NCI-H1930 (cell line): ENCODE measurements at places on chromosomes 1 and 21.

DNA sequence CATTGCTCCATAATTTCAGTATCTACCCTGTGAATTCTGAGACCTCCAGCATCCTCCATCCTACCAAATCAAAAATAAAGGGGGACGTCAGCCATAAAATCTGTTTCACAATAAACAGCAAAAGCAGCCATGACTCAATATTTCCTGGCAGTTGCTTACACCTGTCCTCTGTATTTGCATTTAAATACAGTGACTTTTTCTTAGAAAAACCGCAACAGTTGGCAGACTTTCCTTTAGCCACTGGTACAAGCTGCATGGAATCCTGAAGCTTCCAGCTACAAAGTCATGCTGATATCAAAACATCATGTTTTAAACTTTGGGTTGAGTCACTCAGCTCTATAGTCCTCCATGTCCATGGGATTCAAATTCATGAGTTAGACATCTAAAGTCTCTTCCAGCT, 278.0 kb upstream of the KAZN start:
- DNase-seq: no peak

DNA sequence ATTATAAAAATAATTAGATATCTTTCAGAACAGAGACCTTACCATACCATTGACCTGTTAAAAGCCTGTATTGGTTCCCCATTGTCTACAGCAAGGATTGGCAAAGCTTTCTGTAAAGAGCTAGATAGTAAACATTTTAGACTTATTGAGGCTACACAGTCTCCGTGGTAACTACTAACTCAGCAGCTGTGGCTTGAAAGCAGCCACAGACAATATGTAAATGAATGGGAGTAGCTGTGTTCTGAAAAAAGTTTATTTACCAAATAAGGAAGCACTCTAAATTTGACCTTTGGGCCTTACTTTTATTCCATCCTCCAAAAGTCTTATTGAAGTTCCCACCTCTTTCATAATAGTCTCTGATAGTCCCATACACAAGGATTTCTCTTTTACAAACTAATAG, 39.7 kb downstream of the NUP210L start:
- DNase-seq: no peak

DNA sequence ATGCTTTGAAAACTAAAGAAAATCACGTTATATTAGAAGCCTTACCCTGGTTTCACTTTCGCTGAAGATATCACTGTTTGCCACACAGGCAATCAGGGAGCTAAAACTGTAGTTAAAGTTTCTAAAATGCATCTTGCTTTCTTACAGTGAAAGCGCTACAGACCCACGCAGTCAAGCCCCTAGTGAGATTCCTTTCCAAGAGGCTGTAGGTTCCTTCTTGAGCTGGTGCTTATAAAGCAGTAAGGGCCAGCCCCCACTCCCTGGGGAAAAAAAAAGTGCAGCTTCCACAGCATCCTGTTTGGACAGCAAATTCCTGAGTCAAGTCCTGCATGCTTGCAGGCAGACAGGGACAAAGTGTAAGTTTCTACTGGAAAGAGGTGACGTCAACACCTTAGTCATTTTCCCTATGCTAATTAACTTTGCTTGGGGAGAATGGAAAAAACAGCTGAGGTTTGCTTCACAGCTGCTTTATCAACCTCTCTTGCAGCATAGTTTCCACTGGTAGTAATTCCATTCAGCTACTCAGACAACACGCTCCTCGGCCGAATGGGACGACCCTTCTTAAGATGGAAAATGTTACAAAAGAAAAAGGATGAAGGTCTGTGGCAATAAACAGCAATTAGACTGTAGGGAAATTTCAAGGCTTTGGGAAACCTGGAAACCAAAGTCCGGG, 14.7 kb upstream of the KCNE1 start:
- DNase-seq: no peak

- no peak for DNase-seq
Observed at GRCh38 chr21:43634618-43635017, 24.7 kb downstream of the HSF2BP start.

DNA sequence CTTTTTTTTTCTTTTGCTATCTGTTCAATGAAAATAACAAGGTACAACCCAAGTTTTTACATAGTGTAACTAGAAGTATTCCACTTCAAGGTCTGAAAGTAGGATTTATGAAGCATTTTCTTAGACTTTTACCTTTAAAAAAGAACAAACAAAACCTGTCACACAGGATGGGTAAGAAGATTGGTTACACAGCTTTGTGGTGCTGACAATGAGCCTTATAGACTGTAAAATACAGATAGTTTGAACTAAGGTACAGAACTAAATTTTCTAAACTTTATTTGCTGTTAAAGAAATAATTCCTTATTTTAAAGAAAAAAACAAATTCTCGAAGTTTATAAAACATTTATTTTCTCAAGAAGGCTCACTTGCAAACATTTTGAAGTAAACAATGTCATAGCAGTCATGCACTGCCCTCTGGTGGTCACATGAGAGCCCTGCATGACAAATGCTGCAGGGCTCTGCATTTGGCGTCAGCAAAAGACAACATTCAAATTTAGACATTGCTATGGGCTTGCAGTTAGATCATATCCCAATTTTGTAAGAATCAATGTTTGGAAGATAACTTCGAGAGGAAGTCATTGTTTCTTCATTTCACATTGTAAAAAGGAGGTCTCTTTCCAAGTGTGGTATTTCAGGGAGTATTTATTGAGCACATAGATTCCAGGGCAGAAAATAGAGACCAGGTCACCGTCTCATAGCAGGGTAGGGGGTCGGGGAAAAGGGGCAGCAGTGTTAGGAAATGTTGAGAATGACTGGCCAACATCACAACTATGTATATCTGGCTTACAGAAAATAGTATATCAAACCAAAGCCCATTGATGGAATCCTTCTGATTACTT, 115.3 kb upstream of the FMN2 start:
- DNase-seq: peak; percentile 44
